ENCODE measurements at places on chromosomes 12 and 14. TPM values are rescaled to one million over a fixed set of nuclear protein-coding genes. Genes with fewer than 3 reads are reported as not detected.

Gene CLEC6A
- not detected for total RNA-seq

- no peaks in the 10 kb centered on the region for H3K27me3 ChIP-seq
- DNase-seq: no peak
- H3K4me1 ChIP-seq: peaks cover 32% of the 10 kb centered on the region
Measured at GRCh38 chr14:100867631-100868315, 35.7 kb downstream of the RTL1 start.

Gene HOXC12
- not detected for total RNA-seq

DNA sequence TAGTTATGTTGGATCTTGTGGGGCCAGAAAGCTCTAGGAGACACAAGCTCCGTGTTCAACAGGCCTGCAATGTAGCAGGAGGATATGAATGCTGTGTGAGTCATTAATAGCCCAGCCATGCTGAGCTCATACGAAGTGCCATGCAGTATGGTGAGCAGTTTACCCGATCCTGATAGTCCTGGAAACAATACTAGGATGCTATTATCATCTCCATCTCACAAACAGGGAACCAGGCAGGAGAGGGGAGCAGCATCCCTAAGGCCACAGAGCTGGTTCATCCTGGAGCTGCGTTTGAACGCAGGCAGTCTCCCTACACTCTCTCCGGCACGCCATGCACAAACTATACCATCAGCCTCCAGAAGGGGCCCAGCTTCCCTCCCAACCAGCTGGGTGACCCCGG, 20.5 kb downstream of the TTC7B start:
- H3K4me3 ChIP-seq: no peak overlapping the region
- no peak overlapping the region for H3K27ac ChIP-seq
- no peaks in the 10 kb centered on the region for H3K27me3 ChIP-seq

DNA sequence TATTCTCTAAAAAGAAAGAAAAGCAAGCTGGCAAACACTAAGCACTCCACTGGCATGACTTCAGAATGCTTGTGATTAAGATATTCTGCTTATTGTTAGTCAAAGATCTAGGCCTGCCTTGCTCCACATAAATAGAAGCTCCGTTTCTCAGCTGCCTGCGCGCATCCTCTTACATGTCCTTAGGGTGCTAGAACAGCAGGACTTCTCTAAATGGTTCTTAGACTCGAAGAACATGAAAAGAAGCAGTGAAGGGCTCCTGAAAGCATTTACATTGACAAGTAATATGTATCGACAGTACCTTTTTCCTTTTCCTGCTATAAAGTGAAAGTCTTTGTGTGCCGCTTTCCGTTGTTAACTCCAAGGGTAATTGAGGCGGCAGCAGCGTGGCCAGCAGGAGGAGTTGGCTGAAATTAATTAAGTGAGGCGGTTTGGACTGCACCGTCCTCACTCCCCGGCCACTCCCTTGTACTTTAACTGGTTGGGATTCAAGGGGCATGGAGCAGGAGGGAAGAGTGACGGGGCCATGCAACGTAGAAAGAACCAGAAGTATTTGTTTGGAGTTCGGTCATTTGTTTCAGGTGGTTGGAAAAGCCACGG, 34.2 kb upstream of the OTX2 start:
- H3K36me3 ChIP-seq: no peaks in the 10 kb centered on the region
- no peak overlapping the region for H3K4me3 ChIP-seq
- DNase-seq: no peak
- H3K4me1 ChIP-seq: no peaks in the 10 kb centered on the region
- no peak overlapping the region for H3K27ac ChIP-seq

- H3K27ac ChIP-seq: no peak overlapping the region
- no peak for DNase-seq
- H3K4me1 ChIP-seq: no peaks in the 10 kb centered on the region
- H3K27me3 ChIP-seq: peaks cover 2% of the 10 kb centered on the region
- H3K4me3 ChIP-seq: no peak overlapping the region
- no peaks in the 10 kb centered on the region for H3K36me3 ChIP-seq
Measured at GRCh38 chr12:6716874-6717437, 6.9 kb upstream of the COPS7A start.

Gene DPF3
- total RNA-seq: 1.3 TPM

Gene KRT5
- total RNA-seq: 0.66 TPM

- H3K36me3 ChIP-seq: no peaks in the 10 kb centered on the region
- H3K4me3 ChIP-seq: no peak overlapping the region
- no peaks in the 10 kb centered on the region for H3K27me3 ChIP-seq
- DNase-seq: no peak
- H3K4me1 ChIP-seq: peaks cover 14% of the 10 kb centered on the region
Measured at GRCh38 chr14:68278576-68279436, 459.2 kb downstream of the RAD51B start.

All from muscle of leg (tissue), 16 donors.